ENCODE measurements at places on chromosomes 5 and 9.

DNA sequence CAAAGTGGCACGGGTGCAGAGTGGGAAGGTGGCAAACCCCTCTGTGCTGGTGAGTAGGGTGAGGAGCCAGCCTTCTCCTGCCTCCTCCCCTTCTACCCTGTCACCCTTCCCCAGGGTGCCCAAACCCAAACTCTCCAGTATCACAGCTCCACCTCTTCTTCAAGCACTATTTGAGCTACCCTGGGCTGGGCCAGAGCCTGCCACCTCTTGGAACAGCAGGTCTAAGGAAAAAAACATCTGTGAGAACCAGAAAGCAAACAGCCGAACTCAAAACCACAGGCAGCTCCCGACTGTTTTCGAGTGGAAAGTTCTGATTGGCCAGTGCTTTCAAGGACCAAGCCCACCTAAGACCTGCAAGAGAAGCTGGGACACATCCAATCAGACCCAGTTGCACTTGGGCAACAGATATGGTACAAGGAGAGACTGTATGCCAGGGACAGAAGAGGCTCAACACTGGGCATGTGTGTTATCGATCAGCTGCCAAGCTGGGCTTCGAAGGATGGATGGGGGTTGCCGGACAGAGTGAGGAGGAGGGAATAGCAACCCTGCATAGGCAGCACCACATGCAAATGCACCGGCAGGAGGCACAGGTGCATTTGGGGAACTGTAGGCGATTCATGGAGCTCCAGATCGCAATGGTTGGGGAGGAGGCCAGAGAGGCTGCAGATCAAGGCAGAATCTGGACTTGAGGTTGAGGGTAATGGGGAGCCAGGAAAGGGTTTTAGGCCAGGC, 19.7 kb downstream of the ACSL6 start:
- DNase-seq, result no peak

DNA sequence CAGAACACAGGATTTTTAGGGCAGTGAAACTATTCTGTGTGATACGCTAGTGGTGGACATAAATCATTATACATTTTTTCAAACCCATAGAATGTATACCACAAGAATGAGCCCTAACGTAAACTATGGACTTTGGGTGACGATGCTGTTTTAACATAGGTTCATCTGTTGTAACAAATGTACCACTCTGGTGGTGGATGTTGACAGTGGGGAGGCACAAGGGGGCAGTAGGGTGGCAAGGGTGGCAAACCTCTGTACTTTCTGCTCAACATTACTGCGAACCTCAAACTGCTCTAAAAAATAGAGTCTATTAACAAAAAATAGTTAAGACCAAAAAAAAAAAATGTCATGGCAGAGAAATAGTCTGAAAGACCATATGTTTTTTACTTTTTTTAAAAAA, 9.1 kb upstream of the MVB12B start:
- no peak for DNase-seq

- no peak for DNase-seq
These were observed 140.2 kb downstream of the ENC1 start for GRCh38 chr5:74500110-74500917.

- DNase-seq, result no peak
These were observed 6.3 kb downstream of the DOLK start for GRCh38 chr9:128940946-128941755.

GRCh38 chr9:17611917-17612316, 33.1 kb downstream of the SH3GL2 start:
- no peak for DNase-seq

- no peak for DNase-seq
These were observed 143.3 kb upstream of the ADAMTSL1 start for GRCh38 chr9:18330401-18331309.

DNA sequence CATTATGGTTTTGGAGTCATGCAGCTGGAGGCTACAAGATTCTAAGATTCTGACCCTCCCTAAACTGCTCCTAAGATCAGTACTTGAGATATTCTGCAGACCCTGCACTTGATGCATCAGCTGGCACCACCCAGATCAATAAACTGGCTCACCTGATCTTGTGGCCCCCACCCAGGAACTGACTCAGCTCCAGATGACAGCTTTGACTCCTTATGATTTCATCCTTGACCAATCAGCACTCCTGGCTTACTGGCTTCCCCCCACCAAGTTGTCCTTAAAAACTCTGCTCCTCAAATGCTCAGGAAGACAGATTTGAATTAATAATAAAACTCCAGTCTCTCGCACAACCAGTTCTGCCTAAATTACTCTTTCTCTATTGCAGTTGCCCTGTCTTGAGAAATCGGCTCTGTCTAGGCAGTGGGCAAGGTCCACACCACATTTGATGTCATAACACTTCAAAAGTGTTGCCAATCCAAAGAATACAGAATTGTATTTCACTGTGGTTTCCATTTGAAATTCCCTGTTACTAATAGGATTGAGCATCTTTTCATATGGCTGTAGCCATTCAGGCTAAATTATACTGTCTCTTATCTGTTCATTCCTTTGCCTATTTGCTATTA, 14.8 kb upstream of the SLC30A5 start:
- DNase-seq, result no peak

- DNase-seq, result peak; percentile 25
These were observed 411.6 kb downstream of the BNC2 start for GRCh38 chr9:16458696-16459420.

Measured in skeletal muscle cell (primary cell).